Fibroblast of skin of left biceps (primary cell): ENCODE measurements at places on chromosomes 3 and 15.

- DNase-seq, result no peak
Observed at GRCh38 chr3:98504539-98504938, 7.1 kb downstream of the OR5K2 start.

DNA sequence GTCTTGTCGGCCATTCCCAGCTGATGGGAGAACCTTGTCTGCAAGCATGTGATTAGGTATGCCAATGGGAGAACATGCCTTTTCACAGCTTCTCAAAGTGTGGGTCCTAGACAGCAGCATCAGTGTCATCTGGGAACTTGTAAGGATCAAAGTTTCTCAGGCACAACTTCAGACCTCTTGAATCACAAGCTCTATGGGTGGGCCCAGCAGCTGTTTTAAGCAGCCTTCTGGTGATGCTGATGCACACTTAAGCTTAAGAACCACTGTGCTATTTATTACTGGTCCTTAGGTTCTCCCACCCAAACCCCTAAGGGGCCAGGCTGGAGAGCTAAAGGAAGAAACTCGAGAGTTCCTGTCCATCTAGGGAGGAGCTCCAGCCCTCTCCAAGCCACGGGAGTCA lies 453.9 kb upstream of the PROK2 start:
- no peak for DNase-seq

DNA sequence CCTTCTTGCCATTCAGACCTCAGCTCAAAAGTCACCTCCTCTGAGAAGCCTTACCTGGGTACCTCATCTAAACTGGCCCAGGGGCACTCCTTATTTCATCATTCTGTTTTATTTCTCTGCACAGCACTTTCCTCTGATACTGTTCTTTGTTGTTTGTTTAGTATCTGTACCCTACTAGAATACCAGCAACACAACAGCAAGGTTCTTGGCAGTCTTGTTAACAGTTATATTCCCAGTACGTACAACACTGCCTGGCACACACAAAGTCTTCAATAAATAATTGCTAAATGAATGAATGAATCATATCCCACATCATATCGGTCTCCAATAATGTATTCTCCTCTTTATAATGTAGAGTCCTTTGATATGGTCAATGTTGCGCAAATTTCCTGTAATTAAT lies 188.1 kb downstream of the FOXP1 start:
- DNase-seq, result no peak

DNA sequence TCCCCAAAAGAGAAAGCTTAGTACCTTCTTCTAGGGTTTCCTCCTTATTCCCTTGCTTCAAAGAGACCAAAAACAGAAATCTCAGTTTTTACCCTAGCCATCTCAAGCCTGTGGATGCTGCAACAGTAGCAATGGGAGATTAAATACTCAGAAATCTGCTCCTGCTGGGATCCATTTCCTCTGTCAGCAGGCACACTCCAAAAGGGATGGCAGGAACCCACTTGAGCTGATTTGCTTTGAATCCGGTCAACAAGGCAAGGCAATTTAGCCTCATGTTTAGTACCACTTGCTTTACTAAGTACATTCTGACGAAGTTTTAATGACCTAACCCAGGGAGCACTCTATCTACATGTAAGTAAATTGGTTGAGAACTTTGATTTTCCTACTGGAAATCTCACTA lies 590.0 kb upstream of the ADAMTS9 start:
- no peak for DNase-seq

GRCh38 chr15:79858469-79858868 lies 38.3 kb downstream of the MTHFS start:
- no peak for DNase-seq

GRCh38 chr15:74870436-74871215 lies 2.5 kb downstream of the SCAMP2 start:
- DNase-seq, result no peak

- no peak for DNase-seq
Observed at GRCh38 chr15:63719281-63719680, 114.5 kb downstream of the HERC1 start.

DNA sequence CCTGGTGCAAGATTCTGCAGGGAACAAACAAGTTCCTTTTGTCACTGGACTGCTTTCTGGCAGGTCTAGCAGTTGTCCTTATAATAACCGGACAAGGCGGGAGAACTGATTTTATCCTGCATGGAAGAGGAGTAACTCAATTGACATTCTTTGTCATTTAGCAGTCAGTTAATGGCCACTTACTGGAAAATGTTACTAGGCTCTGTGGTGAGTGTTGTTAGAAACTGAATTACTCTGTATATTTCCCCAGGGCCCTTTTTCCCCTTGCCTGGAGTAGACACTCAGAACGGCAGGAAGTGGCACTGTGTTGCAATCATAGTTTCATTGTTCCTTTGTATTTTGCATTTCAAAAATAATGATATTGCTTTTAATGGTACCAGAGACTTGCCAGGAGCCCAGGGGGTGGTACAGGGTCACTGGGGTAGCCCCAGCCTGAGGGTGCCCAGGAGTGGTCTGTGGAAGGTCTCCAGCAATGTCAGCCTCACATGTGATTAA lies 318.6 kb upstream of the LRRFIP2 start:
- DNase-seq, result peak; percentile 11

GRCh38 chr3:105316331-105316730 lies 50.4 kb upstream of the ALCAM start:
- no peak for DNase-seq

- DNase-seq, result no peak
Observed at GRCh38 chr3:180678231-180678630, 1.1 kb downstream of the CCDC39 start.

- DNase-seq, result no peak
Observed at GRCh38 chr3:119279584-119280243, 14.5 kb upstream of the ARHGAP31 start.

DNA sequence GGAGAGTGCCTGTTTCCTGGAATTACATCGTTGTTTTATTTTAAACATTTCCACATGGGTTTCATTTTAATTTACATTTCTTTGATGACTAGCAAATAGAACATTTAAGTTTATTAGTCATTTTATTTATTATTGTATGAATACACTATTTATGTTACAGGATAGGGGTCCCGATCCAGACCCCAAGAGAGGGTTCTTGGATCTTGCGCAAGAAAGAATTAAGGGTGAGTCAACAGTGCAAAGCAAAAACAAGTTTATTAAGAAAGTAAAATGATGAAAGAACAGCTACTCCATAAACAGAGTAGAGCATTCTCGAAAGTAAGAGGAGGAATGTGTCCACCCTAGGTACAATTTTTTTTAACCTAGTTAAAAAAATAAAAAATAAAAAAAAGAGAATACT lies 539.5 kb downstream of the NAALADL2 start:
- DNase-seq, result peak; percentile 43

- no peak for DNase-seq
Observed at GRCh38 chr3:156140001-156140595, 19.7 kb downstream of the KCNAB1 start.

GRCh38 chr3:25583343-25583742 lies 81.4 kb downstream of the TOP2B start:
- no peak for DNase-seq

DNA sequence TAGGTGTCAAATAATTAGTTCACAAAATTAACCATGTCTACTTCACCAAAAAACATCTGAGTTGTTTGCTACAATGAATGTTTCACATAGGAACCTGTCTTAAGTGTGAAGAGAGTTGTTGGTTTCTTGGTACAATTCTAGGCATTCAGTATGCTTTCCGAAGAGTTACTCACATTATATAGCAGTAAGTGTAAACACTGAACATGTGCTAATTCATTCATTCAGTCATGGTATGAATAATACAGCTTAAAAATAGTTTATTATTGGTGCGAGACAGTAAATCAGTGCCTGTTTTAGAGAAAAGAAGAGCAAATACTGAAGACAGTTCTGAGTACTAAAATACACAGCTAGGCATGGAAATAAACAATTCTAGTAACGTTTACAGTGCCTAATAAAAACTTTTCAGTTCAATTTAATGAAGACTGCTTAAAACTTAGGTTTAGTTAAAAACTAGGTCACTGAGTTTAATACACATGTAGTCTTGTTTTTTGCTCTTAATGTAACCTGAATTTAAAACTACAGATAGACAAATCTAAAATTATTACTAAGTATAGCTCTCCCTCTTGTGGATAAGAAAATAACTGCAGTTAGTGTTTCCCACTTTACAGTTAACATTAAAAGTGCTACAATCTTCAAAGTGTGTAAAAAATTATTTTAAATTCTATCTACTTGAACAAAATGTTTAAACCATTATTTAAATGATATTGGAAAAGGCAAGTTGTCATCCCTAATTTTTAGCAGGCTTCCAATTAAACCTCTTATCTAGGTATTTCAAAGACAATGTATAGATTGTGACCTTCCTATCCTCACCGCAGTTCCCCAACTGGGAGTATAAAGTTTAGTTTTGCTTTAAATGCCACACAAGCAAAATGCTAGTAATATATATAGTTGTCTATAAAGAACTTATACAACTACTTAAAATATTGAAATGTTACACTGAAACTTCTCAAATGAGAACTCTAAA lies 20.1 kb upstream of the ZCWPW2 start:
- no peak for DNase-seq

- DNase-seq, result no peak
Observed at GRCh38 chr15:52673734-52674133, 5.5 kb downstream of the ATOSA start.

DNA sequence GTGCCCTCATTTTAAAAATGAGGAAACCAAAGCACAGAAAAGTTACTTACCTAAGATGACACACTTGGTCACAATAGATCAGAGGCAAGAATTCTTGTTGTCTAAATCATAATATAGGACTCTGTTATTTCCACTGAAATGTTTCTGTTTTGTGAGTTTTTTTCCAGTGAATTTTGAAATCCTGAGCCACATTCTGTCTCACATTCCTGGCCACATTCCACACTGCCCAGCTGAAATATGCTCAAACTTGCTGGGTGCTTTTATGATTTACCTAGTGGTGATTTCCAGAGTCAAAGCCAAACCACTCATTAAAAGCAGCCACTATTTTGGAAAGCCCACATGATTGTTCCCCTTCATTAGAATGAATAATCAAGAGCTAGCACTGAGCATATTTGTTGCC lies 82.3 kb upstream of the NPHP3 start:
- peak; percentile 15 for DNase-seq

GRCh38 chr15:45168751-45169551 lies 18.8 kb downstream of the SHF start:
- no peak for DNase-seq

DNA sequence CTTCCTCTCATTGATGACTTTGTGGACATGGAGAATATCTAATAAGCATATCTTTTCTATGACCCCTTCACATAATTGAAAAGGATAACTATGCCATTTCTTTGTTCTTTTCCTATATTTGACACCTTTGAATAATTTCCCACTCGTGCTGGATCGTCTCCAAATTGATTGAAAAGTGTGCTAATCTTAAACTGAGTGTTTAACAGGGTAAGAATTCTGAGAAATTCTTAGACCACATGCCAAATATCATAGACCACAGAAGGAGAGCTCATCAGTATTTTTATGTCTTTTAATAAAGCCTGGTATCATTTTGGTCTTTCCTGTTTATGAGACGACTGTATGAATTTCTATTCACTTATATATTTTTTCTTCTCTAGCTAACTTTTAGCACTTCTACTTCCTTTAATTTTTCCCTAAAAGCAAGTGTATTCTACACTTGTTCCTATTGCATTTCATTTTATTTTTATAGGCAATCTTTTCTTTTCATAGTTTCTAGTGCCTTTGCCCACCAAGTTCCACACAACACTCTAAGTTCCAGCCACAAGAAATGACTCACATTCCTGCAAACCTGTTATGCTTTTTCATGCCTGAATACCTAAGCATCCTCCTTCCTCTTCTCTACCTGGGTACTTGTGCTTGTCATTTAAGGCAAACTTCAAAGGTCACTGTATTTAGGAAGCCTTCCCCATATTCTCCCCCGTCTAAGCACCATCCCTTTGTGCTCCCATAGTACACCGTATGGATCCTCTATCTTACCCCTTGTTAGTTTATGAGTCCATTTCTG lies 30.1 kb downstream of the KBTBD8 start:
- no peak for DNase-seq

GRCh38 chr15:65953622-65954021 lies 84.3 kb downstream of the RAB11A start:
- DNase-seq, result no peak

DNA sequence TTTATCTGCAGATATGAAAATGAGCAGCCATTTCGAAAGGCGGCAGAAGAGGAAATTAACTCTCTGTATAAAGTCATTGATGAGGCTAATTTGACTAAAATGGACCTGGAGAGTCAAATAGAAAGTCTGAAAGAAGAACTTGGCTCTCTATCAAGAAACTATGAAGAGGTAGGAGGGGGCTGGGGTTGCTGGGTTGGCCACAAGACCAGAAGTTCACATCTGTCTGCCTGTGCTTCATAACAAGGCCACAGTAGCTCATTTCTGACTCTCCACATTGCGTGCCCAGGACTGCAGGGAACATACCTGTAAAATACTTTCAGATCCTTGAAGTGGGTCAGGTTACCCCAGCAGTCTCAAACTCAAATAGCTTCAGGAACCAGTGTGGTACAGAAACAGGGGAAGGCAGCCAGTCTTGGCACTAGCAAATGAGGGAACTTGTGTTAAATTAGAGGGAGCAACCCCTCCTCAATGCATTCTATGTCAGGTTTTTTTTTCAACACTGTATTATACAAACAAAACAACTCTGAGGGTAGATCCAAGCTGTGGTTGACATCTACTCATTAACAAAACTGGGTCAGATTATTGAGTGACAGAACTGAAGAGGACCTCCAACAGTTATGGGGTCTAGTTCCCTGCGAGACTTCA lies 48.7 kb downstream of the BFSP2 start:
- no peak for DNase-seq

DNA sequence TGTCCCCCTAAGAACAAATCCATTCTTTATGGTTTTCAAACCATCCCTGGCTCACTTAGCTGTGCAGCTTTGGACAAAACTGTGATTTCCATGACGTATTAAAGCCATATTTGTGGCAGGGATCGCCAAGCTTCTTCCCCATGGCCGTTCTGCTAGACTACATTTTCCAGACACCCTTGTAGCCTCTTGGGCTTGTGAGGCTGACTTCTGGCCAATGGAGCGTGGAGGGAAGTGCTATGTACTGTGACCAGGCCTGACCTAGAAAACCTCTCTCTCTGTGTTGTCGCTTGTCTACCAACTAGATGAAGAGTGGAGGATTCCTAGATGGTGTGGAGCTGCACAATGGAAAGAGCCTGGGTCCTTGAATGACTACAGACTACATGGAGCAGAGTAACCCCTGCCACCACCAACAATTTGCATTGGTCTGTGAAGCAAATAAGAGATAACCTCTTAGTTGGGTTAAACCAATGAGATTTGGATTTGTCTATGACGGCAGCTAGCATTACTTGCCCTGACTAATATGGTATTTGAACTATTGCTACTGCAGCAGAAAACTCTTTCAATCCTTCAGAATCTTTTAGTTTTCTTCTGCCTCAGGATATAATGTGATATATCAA lies 22.1 kb upstream of the MGLL start:
- DNase-seq, result no peak

GRCh38 chr3:24853685-24854490 lies 359.2 kb upstream of the THRB start:
- DNase-seq, result no peak

- DNase-seq, result no peak
Observed at GRCh38 chr3:179591313-179591712, 13.1 kb downstream of the MRPL47 start.

GRCh38 chr15:101288905-101289513 lies 6.0 kb downstream of the SNRPA1 start:
- DNase-seq, result no peak
